ENCODE measurements at places on chromosomes 7 and 10.
A peak's percentile ranks its signal among the peaks of the same experiment; 100 is the strongest.

GRCh38 chr7:115679976-115680375, 350.6 kb downstream of the TFEC start:
- DNase-seq, result peak; percentile 54

- DNase-seq, result peak; percentile 20
These were observed 9.2 kb upstream of the FOXP2 start for GRCh38 chr7:114405427-114405826.

- DNase-seq, result no peak
These were observed 15.6 kb upstream of the LMTK2 start for GRCh38 chr7:98091061-98091460.

DNA sequence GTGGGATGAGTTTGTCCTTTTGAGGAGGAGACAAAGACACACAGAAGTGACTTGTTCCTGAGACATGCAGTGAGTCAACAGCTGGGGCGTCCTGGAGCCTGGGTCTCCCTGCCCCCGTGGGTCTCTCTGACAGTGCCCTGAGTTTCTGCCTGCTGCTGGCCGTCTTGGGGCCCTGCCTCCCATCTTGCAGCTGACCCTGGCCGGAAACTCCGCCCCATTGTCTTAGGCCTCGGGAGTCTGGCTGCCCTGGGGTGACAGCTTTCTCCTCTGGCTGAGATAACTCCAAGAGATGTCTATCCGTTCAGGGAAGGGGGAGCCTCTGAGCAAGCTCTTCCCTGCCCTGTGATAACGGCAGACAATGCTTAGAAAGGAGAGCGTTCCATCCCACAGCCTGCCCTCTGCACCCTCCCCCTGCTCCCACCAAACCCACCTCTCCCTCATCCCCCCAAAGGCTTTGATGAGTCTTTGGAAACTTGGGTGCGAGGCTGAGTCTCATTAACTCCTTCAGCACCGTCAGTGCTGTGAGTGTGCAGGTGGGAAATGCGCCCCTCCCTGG, 69.5 kb upstream of the PODXL start:
- DNase-seq, result peak; percentile 82

GRCh38 chr7:156558198-156558597, 82.4 kb upstream of the RNF32 start:
- peak; percentile 4 for DNase-seq

- DNase-seq, result peak; percentile 53
These were observed 34.7 kb downstream of the MET start for GRCh38 chr7:116706668-116707126.

- DNase-seq, result peak; percentile 98
These were observed 57.1 kb upstream of the IGFBP3 start for GRCh38 chr7:45978010-45978681.

DNA sequence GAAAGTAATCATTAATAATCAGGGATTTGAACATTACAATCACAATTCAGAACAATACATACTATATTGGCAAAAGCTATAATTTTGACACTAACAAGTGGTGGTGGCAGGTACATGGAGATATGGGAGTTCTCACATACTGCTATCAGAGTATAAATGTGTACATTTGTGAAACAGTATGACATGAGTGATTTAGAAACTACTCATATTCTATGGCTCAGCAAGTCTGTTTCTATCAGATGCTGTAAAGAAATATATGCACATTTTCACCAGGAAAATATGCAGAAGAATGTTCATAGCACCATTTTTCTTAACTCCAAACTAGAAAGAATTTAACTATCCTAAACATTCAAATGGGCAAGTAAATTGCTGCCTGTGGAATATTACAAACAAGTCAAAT, 620.0 kb downstream of the SH2D4B start:
- no peak for DNase-seq

DNA sequence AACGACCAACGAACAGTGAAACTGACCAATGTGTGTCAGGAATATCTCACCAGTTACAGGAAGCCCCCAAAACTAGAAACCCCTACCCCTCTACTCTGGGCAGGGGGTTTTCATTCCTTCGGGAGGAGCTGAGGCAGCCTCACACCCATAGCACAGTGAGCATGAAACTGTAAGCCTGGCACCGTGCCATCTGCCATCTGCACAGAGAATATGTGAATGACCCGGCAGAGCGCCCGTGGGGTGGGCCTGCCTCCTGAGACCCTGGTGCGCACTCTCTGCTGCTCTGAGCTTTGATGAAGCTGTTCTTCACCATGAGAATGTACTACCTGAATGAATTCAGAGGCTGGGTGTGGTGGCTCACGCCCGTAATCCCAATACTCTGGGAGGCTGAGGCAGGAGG, 27.1 kb downstream of the DAGLB start:
- no peak for DNase-seq

- DNase-seq, result no peak
These were observed 227.9 kb upstream of the PRSS58 start for GRCh38 chr7:142485617-142486226.

GRCh38 chr10:100006243-100006886, 3.4 kb downstream of the DNMBP start:
- peak; percentile 92 for DNase-seq

GRCh38 chr7:918441-919113, 35.9 kb downstream of the ADAP1 start:
- no peak for DNase-seq

GRCh38 chr10:121296881-121297585, 301.2 kb downstream of the FGFR2 start:
- DNase-seq, result no peak

GRCh38 chr10:59993931-59994330, 87.6 kb upstream of the CCDC6 start:
- no peak for DNase-seq

DNA sequence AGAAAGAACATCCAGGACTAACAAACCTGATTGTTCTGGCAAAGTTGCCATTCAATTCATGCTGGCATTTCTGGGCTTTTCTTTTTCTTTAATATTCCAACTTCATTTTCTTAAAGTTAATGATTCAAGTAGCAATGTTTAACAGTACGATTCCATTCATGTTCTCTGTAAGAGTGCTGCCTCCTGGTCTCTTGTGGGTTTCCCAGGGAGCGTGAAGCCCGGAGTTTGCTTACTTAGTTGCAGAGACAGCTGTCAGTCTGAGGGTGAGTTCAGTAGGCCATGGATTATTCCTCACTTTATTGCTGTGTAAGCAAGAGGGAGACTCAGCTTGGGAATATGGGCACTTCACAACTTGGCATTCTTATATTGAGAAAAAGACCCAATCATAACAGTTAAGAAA, 142.2 kb downstream of the TWIST1 start:
- no peak for DNase-seq

GRCh38 chr10:36336315-36336714, 694.2 kb upstream of the FZD8 start:
- peak; percentile 61 for DNase-seq

- DNase-seq, result peak; percentile 56
These were observed 701 bp downstream of the STK17A start for GRCh38 chr7:43583424-43584194.

DNA sequence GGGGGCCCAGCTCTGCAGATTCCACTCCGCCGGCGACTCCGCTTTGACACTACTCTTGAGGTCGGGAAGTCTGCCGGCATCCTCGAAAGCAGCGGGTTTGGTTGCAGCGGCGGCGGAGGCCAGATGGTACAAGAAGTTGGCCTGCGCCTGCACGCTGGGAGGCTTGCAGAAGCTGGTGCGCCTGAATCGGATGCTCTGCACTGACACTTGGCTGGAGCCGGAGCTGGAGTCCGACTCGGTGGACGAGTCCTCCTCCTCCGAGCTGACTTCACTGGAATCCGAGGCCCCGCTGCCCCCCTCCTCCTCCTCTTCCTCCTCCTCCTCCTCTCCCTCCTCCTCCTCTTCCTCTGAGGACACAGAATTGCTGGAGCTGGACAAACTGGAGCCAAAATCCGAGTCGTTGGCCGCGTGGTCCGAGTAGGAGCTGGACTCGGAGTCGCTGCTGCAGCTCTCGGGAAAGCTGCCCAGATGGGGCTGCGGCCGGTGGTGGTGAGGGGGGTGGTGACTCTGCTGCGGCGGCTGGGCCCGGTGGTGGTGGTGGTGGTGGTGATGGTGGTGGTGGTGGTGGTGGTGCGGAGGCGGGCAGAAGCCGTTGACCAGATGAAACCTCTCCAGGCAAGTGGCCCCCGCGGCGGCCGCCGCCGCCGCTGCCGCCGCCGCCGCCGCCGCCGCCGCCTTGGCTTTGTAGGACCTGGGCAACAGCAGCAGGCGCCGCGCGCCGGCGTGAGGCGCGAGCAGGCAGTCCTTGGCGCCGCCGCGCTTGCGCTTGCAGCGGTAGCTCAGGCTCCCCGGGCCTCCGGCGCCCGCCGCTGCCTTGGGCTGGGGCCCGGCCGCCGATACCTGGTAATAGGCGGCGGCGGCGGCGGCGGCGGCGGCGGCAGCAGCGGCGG, 9.0 kb downstream of the SKIDA1 start:
- peak; percentile 75 for DNase-seq

DNA sequence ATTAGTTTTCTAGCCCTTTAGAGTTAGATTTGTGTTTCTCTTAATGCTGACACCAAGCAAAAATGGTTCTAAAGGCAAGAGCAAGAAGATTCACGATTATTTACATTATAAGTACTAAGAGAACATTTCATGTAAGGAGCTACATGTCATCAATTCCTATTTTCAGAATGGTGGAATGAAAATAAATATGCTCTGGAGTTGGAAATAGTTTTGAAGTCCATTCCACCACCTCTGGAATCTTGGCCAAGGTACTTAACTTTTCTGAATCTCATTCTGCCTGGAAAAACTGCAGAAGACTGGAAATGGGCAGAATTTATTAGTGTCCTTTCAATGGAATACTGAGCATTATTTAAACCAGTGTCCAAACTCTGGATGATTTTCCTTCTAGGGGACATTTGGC, 125.1 kb upstream of the RAB11FIP2 start:
- peak; percentile 53 for DNase-seq

DNA sequence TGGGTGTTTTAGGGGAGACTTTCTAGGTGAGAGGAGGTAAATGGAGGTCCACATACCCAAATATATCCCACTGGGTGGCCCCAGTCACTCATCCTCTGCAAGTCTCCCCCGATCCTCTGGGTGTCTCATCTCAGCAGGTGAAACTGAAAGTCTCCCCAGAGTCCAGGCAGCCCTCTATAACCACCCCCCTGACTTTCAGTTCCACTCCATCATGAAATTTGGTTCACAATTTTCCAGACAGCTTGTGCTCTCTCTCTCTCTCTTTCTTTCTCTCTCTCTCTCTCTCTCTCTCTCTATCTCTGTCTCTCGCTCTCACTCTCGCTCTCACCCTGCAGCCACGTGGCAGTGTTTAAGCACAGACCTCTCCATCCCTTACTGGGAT, 56.7 kb upstream of the ELN start:
- DNase-seq, result no peak

GRCh38 chr7:4944939-4945338, 14.0 kb downstream of the MMD2 start:
- DNase-seq, result no peak

GRCh38 chr10:62036186-62037081, 134.9 kb downstream of the ARID5B start:
- peak; percentile 53 for DNase-seq

DNA sequence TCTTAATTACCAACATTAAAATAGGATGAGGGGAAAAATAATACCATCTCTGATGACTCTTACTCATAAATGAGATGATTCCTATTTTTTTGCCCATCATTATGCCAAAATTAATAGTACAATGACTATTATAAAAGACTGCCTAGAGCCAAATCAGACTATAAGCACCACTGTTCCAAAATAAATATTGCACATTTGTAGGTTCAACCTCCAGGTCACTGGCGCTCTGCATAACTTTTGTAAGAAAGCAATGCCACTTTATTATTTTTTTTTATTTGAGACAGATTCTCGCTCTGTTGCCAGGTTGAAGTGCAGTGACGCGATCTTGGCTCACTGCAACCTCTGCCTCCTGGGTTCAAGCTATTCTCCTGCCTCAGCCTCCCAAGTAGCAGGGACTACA, 142.5 kb upstream of the SP8 start:
- no peak for DNase-seq

GRCh38 chr7:41984888-41985287, 252.1 kb downstream of the GLI3 start:
- peak; percentile 40 for DNase-seq

DNA sequence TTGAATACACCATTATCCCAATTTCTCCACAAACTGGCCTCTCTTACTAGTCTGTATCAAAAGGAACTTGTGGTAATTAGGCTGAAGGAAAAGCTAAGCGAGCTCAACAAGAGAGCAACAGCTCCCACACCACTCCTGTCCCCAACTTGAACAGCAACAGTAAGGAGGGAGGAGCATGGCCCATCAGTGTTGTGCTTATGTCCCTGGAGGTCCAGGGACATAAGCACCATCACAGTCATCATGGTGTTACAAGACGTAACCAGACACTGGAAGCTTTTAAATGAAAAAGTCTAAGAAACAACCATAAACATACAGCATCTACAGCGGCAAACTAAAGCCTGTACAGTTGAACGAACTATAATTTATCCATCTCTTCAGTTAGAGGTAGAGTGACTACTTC, 989 bp downstream of the ERLIN1 start:
- peak; percentile 15 for DNase-seq

DNA sequence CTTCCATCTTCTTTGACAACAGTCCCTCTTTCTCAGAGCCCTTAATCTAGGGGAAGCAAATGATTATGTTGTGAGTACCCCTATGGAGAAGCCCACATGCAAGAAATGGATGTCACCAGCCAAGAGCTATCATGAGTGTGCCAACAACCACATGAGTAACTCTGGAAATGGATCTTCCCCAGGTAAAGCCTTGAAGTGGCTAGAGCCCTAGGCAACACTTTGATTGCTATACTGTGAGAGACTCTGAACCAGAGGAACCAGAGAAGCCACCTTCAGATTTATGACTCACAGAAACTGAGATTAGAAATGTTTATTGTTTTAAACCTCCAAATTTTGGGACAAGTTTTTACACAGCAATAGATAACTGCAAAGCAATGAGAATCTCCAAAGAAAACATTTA, 60.9 kb upstream of the COL1A2 start:
- DNase-seq, result no peak

DNA sequence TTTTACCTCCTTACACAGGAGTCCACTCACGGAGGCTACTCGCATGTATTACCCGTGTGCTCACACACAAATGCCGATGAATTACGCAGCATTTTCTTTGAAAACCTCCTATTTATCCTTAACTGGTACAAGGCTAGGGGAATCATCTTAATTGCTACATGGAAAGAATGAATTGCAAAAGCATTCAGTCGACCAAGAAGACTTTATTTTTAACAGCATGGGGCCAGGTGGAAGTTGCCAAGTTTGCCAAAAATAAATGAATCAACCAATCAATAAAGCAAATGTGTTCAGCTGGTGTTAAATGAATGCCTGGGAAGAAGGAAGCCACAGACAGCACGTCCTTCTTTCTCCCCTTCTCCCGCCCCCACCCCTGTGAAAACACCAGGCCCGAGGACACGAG, 55.8 kb downstream of the CTBP2 start:
- no peak for DNase-seq

- no peak for DNase-seq
These were observed 14.8 kb downstream of the TPK1 start for GRCh38 chr7:144821067-144821466.
